ENCODE measurements at places on chromosomes 7 and 10.

- no peak for DNase-seq
These were observed 16.7 kb downstream of the ELN start for GRCh38 chr7:74044366-74045350.

DNA sequence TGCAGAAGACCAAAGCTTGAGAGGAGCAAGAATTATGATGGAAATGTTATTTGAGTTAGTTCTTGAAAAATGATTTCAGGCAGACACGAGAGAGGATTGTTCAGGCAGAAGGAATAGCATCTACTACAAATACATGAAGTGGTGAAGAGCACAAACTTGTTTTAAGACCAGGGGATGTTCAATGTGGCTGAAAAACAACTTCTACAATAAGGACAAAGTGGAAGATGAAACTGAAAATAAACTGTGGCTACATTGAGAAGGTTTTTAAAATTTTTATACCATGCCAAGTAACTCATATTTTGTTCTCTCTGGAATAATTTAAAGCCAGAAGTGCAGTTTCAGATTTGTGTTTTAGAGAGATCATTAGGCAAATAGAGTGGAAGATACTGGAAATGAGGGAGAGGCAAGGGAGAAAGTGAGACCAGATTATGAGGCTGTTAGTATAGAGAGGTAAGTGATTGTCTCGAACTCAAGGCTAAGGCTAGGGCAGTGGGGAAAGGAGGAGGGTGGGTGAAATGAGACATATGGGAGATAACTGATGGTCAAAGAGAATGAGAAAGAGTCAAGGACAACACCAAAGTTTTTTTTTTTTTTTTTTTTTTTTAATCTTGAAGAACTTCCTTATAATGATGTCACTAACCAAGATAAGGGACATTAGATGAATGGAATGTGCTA is 115.4 kb downstream of the MDFIC start:
- no peak for DNase-seq

GRCh38 chr7:36535866-36536664 is 146.4 kb downstream of the ANLN start:
- DNase-seq: peak; percentile 96

DNA sequence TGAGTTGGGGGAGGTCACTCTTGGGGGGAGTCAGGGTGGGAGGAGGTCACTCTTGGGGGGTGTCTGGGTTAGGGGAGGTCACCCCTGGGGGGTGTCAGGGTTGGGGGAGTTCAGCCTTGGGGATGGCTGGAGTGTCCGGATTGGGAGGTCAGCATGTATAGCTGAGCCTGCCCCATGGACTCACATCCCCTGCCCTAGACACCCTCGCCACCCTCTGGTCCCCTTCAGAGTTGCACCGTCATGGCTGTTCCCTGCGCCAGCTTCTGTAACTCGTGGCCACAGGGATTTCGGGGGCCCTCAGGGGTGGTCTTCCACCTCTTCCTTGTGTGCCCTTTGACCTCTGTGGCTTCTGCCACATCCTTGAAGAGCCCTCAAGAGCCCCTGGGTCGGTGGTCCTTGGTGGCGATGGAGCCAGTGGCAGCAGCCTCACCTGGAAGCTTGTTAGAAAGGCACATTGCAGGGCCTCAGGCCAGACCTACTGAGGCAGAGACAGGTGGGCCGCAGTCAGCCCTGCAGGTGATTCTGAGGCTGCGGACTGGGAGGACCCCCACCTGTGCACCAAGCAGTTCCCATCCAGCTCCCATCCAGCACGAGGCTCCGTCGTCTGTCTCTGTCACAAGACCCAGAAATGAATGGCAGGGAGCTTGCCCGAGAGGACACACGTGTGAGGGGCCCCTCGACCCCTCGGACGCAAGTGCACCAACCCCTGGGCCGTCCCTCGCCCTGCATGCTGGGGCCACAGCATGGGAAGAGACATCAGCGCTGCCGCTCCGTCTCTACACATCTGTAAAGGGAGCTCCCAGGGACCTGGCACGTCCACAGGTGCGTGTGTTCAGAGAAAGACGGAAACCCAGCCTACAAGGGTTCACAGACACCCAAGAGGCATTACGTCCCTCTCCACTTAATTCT is 44.7 kb upstream of the SUN1 start:
- no peak for DNase-seq

- no peak for DNase-seq
These were observed 201.2 kb upstream of the ZMIZ1 start for GRCh38 chr10:78867555-78867939.

DNA sequence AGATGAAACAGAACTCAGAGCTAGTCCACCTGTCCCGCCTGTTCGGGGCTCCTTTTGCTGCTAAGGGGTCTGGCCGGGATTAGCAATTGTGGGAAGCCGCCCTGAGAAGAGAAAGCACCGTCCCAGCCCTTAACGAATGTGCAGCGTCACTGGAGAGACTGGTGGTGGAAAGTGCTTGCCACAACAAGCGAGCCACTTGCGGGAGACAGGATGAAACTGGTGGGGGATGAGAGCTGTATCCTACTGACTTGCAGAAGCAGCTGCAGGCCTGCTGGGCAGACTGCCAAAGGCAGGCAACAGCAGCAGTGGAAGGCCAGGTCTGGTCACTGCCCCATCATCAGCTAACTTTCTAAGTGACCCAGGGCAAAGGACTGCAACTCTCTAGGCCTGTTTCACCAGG is 95.4 kb downstream of the FAM53B start:
- peak; percentile 52 for DNase-seq

DNA sequence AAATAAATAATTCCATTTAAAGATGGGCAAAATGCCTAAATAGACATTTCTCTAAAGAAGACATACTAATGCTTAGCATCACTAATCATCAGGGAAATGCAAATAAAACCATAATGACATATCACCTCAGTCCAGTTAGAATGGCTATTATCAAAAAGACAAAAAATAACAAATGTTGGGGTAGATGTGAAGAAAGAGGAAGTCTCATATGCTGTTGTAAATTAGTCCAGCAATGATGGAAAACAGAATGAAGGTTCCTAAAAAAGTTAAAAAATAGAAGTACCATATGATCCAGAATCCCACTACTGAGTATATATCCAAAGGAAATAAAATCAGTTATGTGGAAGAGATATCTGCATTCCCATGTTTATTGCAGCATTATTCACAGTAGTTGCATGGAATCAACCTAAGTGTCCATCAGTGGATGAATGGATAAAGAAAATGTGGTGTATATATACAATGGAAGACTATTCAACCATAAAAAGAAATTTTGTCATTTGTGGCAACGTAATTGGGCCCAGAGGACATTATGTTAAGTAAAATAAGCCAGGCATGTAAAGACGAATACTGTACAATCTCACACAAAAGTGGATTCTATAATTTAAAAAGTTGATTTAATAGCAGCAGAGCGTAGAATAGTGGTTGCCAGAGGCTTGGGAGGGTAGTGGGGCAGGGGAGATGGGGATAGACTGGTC is 52.0 kb downstream of the TCAF1 start:
- DNase-seq: no peak

Data from H54 (cell line).